NCI-H187 (cell line): ENCODE measurements at places on chromosomes 6 and 20.
A peak's percentile ranks its signal among the peaks of the same experiment; 100 is the strongest.

GRCh38 chr6:124800222-124800621, 162.0 kb upstream of the RNF217 start:
- DNase-seq: peak; percentile 69

DNA sequence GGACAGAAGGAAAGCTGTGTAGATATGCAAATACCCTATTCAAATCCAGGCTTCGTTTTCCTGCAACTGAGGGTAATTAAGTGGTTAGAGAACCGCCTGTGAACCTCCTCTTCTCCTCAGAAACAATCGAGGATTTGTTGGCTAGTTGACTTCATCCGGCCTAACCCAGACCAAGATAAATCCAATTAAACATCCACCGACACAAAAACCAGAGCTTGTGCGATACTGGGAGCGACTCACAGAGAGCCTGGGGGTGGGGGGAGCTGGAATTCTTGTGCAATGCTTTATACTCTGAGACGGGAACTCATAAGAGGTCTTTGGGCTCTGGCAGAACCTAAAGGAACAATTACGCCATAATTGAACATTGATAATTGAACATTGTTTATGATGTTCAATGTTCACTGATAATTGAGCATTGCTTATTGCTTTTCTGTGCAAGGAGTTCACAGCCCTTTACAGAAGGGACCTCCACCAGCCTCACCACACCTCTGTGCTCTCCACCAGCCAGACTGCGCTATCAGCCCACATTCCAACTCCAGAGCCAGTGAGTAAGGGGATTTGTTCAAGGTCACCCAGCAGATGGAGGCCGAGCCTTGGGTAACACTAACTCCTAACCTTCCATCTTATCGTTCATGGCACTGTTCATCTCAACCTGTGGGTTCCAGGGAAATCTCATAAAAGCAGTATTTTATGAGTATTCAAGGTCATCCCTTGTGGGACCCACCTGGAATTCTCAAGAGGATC, 429.6 kb upstream of the JARID2 start:
- no peak for DNase-seq

GRCh38 chr6:71402096-71402495, 113.5 kb downstream of the OGFRL1 start:
- no peak for DNase-seq

GRCh38 chr6:84280030-84280429, 52.6 kb upstream of the CEP162 start:
- no peak for DNase-seq

DNA sequence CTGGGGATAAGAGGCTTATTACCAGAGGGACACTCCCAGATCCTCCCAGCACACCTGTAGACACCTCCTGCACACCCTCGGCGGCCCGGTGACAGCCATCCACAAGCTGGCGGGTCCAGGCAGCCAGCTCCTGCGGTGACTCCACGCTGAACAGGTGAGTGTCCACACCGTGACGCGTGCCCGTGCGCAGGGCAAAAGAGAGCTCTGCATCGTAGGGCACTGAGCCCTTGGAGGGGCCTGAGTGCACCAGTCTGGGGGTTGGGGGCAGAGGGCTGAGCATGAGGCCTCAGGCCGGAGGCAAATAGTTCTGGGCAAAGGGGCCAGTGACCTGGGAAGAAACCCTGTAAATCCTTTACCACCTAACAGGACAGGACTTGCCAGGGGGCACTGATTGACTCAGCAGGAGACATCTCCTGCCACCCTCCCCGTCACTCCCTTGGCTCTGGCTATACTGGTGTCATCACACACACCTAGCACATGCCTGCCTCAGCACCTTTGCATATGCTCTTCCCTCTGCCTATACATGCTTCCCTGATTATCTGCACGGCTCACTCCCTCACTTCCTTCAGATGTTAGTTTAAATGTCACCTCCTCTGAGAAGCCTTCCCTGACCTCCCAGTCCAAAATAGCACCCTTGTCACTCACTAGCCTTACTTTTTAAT, 8.9 kb upstream of the CDK5RAP1 start:
- DNase-seq: no peak
